Mucosa of descending colon (tissue), 3 donors: ENCODE measurements at places on chromosomes 4 and X.

DNA sequence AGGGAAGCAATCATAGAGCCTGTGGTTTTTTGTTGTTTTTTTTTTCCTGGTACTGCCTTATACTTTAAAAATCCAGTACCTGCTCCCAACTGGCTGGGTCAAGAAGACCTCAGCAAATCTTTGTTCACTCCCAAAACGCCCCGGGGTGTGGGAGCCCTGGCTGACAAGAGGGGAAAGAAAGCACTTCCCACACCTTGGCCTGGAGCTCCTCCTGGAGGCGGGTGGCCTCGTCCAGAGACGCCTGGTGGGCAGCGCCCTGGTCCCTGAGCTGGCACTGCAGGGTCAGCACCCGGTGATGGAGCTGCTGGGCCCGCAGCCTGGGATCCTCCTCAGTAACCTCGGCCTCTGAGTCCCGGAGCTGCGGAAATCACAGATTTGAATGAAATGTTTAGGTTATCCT lies 38.2 kb downstream of the C4orf50 start:
- no peak for DNase-seq

- no peak for DNase-seq
Observed at GRCh38 chrX:76172325-76172893, 453 bp upstream of the PBDC1 start.

DNA sequence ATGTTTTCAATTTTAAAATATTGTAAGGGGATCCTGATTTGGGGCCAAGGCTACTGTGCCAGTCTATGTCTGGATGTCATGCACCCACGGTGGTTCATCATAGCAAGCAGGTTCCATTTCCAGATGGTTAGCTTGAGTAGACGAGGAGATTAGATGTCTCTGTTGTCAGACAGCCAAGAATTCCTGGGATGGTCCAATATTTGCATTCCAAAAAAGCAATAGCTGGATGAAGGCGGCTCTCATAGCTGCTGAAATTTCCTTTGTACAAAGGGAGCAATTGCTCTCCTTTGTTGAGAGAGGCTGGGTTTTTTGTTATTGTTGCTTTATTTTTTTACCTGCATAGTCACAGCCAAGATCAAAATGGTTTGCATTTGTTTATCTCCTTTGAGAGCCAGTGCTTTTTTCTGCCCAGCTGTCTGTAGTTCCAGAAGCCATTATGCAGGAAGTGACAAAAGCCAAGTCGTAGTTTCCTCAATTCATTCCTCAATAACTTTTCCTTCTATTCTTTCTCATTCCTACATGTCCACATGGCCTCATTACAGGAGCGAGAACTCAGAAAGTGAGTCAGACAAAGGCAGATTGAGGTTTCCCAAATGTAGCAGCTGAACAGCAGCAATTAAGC lies 107.9 kb downstream of the MMRN1 start:
- no peak for DNase-seq

DNA sequence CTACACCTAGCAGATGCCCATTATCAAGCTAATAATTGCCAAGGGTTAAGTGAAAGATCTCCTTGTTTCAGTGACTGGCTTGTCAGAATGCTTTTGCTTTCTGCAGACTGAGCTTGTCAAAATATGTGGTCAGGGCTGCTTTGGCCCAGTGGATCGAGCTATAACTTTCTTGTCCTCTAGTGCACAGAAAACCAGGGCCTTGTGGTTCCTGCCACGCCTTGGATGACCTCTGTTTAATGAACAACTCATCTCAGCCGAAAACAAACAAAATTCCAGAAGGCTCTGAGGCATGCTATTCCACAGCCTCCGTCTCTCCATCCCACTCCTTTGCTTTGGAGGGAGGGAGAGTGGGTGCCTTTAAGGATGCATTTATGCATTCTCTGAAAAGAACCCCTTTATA lies 11.3 kb downstream of the EVC start:
- DNase-seq = no peak

- no peak for DNase-seq
Observed at GRCh38 chr4:168240821-168241220, 77.7 kb downstream of the DDX60 start.

DNA sequence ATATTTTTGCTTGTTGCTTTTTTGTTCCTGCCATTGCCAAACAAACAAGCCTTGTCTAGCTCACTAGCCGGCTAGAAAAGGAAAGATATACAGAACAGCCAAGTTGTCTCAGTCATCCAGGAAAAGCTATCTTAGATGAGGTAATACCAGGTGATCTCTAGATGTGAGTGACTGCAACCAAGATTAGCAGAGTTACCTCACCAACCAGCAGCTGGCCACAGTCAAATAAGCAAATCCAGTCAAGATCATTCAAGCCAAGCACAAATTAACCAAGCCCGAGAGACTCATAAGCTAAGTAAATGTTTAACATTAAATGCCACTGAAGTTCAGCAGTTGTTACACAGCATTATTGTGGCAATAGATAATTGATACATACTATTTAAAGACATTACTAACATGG lies 108.6 kb downstream of the CENPC start:
- DNase-seq = no peak

- no peak for DNase-seq
Observed at GRCh38 chr4:16125571-16126445, 42.0 kb upstream of the PROM1 start.

DNA sequence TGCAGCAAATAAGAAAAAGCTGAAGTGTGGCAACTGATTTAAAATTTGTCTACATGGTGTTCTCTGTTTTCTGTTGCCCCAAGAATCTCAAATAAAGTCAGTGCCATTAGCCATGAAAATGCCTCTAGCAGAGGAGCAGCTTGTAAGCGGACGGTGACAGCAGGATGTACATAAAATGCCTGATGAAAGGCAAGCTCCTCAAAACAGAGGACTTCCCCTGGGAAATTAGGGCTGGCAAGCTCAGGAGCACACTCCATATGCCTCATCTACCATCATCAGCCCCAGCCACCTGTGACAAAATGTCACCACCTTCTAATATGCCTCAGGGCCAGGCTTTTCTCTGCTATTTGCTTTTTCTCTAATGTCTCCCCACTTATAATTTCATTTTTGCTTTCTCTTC lies 54.5 kb downstream of the ASB9 start:
- DNase-seq = no peak

- no peak for DNase-seq
Observed at GRCh38 chr4:52709155-52709554, 42.1 kb downstream of the ERVMER34-1 start.

- peak; percentile 83 for DNase-seq
Observed at GRCh38 chrX:54439960-54440871, at the start of gene TSR2. Gene TSR2 (plus strand): TSS chrX:54440404. CDS start chrX:54440422, 18 bp downstream.

GRCh38 chr4:155906554-155907247 lies 3.2 kb downstream of the TDO2 start:
- no peak for DNase-seq

- no peak for DNase-seq
Observed at GRCh38 chr4:153464068-153464467, 2.1 kb upstream of the TMEM131L start.

DNA sequence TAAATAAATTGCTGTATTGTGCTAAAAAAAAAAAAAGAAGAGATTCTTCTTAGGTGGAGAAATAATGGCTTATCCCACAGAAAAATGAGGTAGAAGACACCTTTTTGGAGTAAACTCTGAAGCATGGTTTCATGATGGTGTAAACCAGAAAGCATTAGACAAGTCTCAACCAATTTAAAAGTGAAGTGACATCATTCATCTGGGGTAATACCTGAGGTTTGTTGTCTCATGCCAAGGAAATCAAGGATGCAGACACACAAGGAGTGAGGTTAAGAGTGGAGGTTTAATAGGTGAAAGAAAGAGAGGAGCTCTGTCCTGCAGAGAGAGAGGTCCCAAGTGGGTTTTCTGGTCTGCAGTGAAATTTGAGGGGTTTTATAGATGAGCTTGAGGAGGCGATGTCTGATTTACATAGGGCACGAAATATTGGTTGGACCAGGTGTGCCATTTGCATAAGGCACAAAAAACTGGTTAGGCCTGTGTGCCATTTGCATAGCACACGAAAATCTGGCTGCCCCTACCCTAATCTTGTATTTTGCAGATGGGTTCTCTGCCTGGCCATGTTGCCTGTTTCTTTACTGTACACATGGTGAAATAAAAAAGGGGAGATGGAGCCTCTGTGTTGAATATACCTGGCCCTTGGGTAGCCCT lies 25.0 kb upstream of the CWH43 start:
- no peak for DNase-seq

DNA sequence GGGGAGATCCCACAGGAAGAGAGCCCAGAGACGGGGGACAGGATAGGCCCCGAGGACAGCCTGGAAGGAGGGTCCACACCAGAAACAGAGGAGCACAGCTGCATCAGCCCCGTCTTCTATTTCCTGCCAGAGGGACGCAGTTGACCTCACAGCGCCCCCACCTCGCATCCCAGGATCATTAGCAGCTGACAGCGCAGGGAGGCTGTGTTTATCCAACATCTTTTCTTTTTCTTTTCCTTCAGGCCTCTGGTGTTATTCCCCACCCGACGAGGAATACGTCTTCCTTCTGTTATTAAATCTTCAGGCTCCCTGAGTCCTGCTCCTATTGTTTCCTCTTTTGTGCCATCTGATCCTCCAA lies 75.4 kb downstream of the DCHS2 start:
- no peak for DNase-seq

DNA sequence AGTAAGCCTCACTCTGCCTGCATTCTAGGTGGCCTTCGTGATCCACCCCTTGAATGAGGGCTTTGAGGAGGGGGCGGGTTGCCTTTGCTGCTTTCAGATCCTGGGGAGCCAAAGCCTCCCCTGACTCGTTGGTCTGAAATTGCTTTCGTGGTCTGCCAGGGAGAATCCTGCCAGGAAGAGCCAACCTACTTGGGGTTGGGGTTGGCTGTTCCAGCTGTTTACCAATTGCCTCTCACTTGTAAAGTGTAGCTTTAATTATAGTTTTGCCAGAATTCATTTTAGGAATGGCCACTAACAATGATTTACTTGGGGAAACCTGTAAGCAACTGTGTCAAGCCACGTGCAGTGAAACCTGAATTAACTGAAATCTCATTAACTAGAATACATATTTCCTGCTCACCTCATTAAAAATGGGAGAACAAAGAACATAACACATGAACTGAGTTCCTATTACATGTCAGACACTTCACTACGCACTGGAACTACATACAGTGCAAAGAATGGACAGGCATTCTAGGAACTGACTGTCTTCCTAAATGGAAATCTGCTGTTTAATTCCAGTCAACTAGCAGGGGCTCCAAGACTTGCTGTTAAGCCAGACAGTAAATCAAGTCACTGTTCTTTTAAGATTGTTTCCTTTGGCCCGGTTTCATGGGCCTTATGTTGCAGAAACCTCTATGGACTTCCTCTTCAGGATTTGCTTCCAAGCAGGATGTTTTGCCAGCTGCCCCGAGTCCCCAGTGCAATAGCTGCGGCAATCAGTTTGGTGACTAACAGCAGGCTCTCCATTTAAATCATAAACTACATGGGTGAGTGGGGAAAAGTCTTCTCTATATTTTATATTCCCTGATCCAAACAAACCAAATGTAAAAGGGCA lies 16.4 kb upstream of the NKRF start:
- no peak for DNase-seq

DNA sequence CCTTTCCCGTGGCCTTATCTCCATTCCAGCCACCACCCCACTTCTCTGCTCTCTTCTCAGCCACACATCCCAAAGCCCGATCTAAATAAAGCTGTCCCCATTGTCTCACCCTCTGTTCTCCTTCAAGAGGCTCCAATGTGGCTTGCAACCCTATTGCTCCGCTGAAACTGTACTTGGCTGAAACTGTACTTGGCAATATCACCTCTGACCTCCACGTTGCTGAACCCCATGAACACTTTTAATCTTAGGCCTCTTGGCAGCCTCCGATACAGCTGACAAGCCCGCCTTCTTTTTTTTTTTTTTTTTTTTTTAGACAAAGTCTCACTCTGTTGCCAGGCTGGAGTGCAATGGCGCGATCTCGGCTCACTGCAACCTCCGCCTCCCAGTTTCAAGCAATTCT lies 12.1 kb downstream of the DCTD start:
- DNase-seq = no peak

GRCh38 chrX:155767051-155767875 lies 113.9 kb upstream of the VAMP7 start:
- DNase-seq = peak; percentile 67

- DNase-seq = no peak
Observed at GRCh38 chrX:37722595-37722994, 37.0 kb downstream of the XK start.

DNA sequence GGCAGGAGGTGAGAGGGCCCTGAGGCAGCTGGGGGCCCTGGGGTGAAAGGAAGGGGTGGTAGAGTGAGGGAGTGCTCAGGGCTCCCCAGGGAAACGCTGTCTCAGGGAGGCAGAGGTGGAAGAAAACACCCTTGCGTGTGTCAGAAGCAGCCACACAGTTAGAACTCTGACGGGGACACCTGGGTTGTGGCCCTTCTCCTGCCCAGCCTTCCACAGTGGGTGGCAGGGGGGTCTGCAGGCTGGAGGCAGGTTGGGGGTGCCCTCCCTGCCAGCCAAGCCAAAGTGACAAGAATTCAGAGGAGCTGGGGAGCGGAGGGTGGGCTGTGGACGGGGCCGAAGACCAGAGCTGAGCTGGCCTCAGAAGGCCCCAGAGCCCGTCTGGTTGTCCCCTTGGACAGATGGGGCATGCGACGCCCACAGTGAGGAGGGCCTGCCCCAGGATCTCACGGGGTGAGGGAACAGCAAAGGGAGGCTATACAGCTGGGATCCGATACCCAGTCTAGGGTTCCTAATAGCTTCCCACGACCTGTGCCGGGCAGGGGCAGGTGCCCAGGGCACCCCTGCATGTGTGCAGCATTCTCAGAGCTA lies 105.2 kb upstream of the ADRA2C start:
- DNase-seq = no peak

DNA sequence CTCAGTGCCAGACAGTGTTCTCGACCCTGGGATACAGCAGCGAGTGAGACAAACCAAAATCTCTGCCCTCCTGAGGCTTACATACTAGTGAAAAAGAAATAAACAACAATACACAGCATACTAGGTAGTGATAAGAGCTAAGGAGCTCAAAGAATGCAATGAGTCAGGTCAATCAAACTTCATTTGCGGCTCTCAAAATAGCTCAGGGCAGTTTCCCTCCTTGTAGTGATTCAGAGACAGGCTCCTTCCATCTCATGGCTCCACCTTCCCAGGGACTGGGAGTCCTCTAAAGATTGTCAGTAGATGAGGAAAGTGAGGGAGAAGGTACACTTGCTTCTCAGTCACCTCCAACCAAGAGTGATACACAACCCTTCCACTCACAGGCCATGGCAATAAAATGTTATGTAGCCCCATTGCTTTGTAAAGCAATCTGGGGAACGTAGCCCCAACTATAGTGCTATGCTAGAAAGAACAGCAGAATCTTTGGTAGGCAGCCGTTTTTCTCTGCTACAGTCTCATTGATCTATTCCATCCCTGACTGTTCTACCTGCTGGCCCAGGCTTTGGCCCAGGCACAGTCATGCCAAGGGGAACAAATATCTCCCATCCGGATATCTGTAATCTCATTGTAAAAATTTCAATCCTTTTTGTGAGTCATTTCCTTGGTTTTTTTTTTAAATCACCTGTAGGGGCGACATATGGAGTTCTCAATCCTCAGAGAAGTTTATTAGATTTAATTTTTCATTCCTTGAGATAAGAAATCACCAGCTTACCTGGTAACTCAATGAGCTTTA lies 183.1 kb upstream of the S100G start:
- no peak for DNase-seq

- no peak for DNase-seq
Observed at GRCh38 chr4:80655662-80656061, 320.1 kb downstream of the CFAP299 start.
